ENCODE measurements at places on chromosomes 3 and 15. TPM values are rescaled to one million over a fixed set of nuclear protein-coding genes. Genes with fewer than 3 reads are reported as not detected.

The EFCC1 gene
- 4.0 TPM for total RNA-seq

DNA sequence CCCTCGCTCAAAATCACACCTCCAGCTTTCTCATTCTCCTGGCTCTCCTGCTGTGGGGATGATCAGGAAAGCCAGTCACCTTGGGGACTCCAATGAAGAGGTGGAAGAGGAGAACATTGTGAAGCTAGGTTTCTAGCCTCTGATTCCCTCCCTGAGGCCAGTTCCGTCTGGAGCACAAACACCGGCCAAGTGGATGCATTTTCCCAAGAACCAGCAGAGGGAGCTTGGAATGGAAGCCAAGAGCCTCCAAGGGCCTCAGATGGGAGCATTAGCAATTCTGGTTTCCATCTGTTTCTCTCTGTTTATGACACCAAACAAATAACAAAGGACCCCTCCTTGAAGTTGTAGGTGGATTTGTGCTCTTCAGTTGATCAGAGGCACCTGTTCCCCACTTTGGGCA lies 40.6 kb upstream of the NMNAT3 start:
- H3K27me3 ChIP-seq = no peaks in the 10 kb centered on the region
- H3K4me3 ChIP-seq = no peak overlapping the region
- no peak overlapping the region for H3K27ac ChIP-seq
- peak; percentile 71 for DNase-seq
- H3K4me1 ChIP-seq = no peaks in the 10 kb centered on the region

The CTXN2 gene
- 0.52 TPM for total RNA-seq

The PRTG gene
- 1.0 TPM for total RNA-seq

DNA sequence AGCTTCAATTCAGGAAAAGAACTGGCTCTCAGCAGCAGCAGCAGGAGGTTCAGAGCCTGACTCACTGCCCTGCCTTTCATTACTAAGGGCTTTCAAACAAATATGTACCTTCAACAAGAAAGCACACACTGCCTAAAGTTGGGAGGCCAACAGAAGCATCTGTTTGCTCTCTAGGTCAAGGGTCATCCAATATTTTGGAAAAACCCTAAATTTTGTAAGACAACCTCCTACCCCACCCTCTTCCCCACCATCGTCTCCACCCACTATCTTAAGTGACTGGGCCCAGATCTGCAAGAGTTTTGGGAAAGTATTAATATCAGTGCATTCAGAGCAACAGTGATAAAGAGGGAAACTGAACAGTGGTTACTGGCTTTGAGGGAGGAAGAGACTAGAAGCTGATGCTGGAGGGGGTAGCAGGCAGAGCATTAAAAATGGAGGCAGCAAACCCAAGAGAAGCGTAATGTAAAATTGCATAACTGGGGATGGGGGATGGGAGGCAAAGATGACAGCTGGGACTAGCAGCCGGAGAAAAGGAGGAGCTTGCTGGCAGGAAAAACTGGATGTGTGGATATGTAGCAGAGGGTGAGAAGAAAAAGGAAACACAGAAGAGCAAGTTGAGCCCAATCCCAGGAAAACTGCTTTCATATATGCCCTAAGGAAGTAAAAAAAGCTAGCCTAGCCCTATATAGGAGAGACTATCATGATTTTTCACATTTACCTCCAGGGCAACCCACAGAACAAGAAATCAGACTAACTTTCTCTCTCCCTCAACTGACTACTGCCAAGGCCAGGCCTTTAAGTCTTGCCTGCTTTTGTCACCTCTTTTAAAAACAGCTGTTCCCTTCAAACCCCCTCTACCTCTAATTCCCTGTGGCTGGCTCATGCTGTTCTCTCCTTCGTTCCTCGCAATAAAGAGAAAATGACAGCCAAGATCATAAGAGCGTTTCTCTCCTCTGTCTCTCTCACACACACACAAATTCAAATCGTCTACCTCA lies 31.4 kb downstream of the NPTN start:
- no peaks in the 10 kb centered on the region for H3K36me3 ChIP-seq
- peaks cover 49% of the 10 kb centered on the region for H3K4me1 ChIP-seq
- peak; percentile 63 for DNase-seq
- H3K4me3 ChIP-seq = no peak overlapping the region

- H3K27me3 ChIP-seq = no peaks in the 10 kb centered on the region
- peak; percentile 57 for DNase-seq
- H3K36me3 ChIP-seq = no peaks in the 10 kb centered on the region
These were observed 63.0 kb downstream of the CPN2 start for GRCh38 chr3:194287977-194288706.

DNA sequence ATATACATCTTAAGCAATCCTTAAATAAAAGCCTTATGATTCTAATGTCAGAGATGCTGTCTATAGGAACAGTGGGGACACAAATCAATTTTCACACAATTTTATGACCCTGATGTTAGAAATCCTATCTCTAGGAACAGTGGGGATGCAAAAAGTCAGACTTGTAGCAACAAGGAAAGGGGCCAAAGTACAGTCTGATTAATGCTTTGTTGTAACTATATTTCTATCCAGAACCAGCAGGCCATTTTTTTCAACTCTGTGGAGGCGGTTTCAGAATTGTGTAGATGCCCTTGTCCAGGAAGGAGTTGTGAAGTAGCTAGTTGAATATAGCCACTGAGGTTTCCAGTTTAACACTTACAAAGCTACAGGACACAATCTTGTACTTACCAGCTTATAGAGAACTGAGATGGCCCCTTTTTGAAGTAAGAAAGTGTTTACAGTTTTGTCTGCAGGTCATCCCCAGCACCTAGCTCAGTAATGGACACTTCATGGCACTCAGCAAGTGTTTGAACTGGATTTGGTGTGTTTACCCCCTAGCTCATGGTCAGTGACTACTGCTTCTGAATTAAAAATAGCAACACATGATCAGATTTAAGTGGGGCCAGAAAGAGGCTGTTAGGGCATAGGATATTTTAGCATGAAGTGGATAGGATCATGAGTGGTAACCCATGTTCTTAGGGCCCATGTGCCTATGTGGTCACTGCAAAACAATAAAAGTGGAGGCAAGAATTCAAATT lies 54.3 kb downstream of the RAB7A start:
- no peak overlapping the region for H3K27ac ChIP-seq
- H3K4me3 ChIP-seq = no peak overlapping the region
- H3K36me3 ChIP-seq = no peaks in the 10 kb centered on the region
- peaks cover 38% of the 10 kb centered on the region for H3K4me1 ChIP-seq
- no peak for DNase-seq

DNA sequence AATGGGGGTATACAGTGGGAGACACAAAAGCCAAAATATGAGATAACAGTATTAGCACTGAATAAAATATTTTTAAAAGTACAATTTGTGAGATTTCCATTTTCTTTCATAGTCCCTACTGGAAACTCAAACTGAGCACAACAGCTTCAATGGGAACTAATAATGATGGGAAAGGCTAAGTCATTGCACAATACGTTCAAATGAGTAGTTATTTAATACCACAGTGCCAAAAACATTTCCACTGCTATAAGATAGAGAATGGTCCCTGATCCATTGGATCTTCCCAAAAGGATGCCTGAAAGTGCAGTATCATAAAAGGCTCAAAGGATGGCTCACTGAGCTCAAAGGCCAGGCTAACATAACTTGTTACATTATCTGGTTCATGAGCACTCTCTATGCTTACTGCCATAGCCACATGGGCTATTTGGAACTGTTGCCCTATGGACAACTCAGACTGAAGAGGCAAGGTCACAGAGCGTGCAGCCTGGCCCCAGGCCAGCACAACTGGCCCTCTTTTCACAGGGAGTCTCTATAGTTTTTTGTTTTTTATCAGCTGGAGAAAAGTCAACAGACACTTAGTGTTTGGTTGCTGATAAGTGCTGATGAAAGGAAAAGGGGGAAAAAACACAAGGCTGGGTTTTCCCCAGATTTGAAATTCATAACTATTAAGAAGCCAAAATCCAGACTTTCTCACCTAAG lies 54.1 kb upstream of the PPIB start:
- no peaks in the 10 kb centered on the region for H3K27me3 ChIP-seq
- H3K27ac ChIP-seq = no peak overlapping the region
- H3K4me3 ChIP-seq = no peak overlapping the region
- peaks cover 13% of the 10 kb centered on the region for H3K4me1 ChIP-seq
- peak; percentile 33 for DNase-seq

- no peaks in the 10 kb centered on the region for H3K27me3 ChIP-seq
- no peak for DNase-seq
- H3K36me3 ChIP-seq = no peaks in the 10 kb centered on the region
- no peak overlapping the region for H3K4me3 ChIP-seq
- peaks cover 15% of the 10 kb centered on the region for H3K4me1 ChIP-seq
These were observed 20.9 kb downstream of the BBX start for GRCh38 chr3:107543666-107544065.

DNA sequence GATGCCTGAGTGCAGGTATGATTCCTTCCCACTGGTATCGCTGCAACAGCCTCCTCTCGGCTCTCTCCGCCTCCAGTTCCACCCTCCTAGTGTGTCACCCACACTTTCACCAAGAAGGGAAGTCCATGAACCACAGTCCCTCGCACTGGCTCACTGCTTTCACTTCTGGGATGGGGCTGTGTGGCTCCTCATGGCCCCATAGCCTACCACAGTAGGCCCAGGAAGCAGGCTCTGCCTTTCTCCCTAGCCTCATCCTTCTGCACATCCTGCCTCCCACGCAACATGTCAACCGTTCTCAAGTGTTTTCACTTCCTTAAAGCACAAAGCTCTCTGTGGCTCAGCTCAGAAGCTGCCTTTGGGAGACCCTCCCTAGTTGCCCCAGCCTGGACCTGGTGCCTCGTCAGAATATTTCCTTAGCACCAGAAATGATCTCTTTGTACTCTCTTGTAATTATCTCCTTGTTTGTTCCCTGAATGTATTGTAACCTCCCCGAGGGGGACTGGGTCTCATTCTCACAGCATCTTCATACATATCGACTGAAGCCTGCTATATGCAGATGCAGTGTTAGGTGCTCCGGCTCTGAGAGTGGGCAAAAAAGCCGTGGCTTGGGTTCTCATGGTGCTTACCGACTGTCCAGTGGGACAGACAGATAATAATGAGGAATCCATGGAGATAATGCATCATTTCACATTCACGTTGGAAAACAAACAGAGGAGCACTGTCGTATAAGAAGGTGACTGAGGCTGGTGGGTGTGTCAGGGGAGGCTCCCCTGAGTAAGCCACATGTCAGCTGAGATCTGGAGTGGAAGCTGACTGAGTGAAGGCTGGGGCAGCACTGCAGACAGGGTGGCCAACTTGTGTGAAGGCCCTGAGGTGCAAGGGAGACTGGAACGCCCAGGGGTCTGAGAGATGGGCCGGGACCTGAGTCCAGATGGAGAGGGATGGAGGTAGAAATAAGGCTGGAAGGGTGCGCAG lies 107.1 kb downstream of the DGKG start:
- peaks cover 7% of the 10 kb centered on the region for H3K4me1 ChIP-seq
- no peaks in the 10 kb centered on the region for H3K36me3 ChIP-seq
- no peak overlapping the region for H3K27ac ChIP-seq
- H3K27me3 ChIP-seq = no peaks in the 10 kb centered on the region
- H3K4me3 ChIP-seq = no peak overlapping the region
- DNase-seq = no peak

DNA sequence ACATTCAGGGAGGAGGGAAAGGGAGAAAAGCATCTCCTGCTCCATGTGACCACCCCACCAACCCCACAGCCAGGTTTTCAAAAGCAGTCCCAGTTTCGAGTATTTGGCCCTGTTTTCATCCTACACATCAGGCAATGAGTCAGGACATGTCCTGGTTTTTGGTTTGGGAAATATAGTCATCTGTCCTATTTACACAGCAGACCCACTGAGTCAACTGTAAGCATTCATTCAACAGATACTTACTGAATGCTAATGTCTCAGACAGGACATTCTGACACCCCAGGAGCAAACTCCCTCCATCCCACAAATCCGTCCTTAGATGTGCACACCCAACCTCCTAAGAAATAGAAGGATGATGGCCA lies 32.9 kb downstream of the IGDCC3 start:
- H3K27me3 ChIP-seq = no peaks in the 10 kb centered on the region
- DNase-seq = no peak
- H3K27ac ChIP-seq = no peak overlapping the region
- H3K4me1 ChIP-seq = no peaks in the 10 kb centered on the region
- H3K4me3 ChIP-seq = no peak overlapping the region

GRCh38 chr3:68664276-68664675 lies 268.1 kb downstream of the TAFA4 start:
- H3K4me3 ChIP-seq = no peak overlapping the region
- no peak for DNase-seq
- H3K4me1 ChIP-seq = no peaks in the 10 kb centered on the region
- no peaks in the 10 kb centered on the region for H3K27me3 ChIP-seq

The REC114 gene
- not detected for total RNA-seq

The MGLL gene
- 14.8 TPM for total RNA-seq

DNA sequence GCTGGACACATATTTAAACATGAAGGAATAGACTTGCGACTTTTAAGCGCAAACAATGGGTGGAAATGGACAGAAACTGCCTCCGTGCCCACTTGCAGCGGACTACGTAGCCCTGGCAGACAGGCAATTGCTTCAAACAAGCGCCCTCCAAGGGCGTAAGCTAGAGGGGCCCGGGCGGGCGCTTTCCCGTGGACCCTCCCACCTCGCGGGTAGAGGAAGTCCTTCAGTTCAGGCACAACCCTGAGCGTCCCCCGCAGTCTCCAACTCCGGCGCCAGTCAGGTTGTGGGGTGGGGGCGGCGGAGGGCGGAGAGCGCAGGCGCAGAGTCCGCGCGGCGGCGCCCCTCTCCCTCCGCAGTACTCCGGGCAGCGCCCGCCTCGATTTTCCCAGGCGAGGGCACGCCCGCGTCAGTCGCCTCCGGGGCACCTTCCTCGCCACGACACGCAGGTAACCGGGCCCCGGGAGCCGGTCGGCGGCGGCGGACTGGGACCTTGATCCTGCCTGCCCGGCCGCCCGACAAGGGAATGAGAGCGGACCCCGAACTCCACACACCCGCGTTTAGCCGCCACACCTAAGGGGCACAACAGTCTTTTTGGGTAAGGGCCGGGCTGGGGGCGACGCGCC lies at the start of gene SLC35G2:
Gene SLC35G2, plus strand, starts transcription at position 358 of the 623 bp plus-strand sequence. CDS start 35,335 bp downstream, outside the sequence.
- H3K4me3 ChIP-seq = peak within 1 kb of the TSS; percentile 14
- DNase-seq = peak; percentile 61
- H3K27me3 ChIP-seq = no peaks in the 10 kb centered on the region
- H3K27ac ChIP-seq = peak within 1 kb of the TSS; percentile 64
- peaks cover 15% of the 10 kb centered on the region for H3K4me1 ChIP-seq

The NEDD4 gene
- 3.0 TPM for total RNA-seq

- no peak overlapping the region for H3K4me3 ChIP-seq
- no peak overlapping the region for H3K27ac ChIP-seq
- H3K27me3 ChIP-seq = no peaks in the 10 kb centered on the region
These were observed 22.4 kb upstream of the ARHGEF3 start for GRCh38 chr3:56823984-56824703.

- H3K36me3 ChIP-seq = no peaks in the 10 kb centered on the region
- no peaks in the 10 kb centered on the region for H3K4me1 ChIP-seq
- H3K4me3 ChIP-seq = no peak overlapping the region
- no peak overlapping the region for H3K27ac ChIP-seq
These were observed 7.9 kb upstream of the PDE8A start for GRCh38 chr15:84973492-84974460.

GRCh38 chr3:173529062-173529711 lies 131.6 kb downstream of the NLGN1 start:
- no peak overlapping the region for H3K27ac ChIP-seq
- H3K36me3 ChIP-seq = no peaks in the 10 kb centered on the region
- H3K4me3 ChIP-seq = no peak overlapping the region
- H3K27me3 ChIP-seq = no peaks in the 10 kb centered on the region
- no peaks in the 10 kb centered on the region for H3K4me1 ChIP-seq

Measured in body of pancreas (tissue), 4 donors.